PC-3 (cell line): ENCODE measurements at places on chromosomes 4 and X. TPM values are rescaled to one million over a fixed set of nuclear protein-coding genes. Genes with fewer than 3 reads are reported as not detected.

DNA sequence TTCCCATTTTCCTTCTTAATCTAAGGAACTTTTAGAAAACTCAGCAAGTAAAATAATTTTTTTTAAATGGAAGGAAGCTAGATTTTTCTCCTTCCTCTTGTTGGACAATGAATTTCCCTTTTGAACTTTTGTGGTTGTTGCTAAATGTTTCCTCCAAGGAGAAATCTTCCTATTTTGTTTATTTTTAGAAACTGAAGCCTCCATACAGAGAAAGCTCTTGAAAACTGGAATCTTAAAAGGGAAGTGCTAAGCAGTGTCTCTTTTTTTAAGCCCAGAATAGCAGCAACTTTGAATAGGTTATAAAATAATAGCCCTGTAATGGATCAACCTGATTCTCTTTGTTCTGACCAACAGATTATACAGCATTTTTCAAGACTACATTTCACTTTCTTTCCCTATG lies 15.1 kb upstream of the DCLK2 start:
- no peaks in the 10 kb centered on the region for H3K36me3 ChIP-seq
- no peaks in the 10 kb centered on the region for H3K4me1 ChIP-seq
- H3K4me3 ChIP-seq = no peak overlapping the region
- H3K27ac ChIP-seq = no peak overlapping the region
- H3K27me3 ChIP-seq = no peaks in the 10 kb centered on the region
- DNase-seq = no peak

GRCh38 chr4:172207258-172207657 lies 394.1 kb downstream of the GALNTL6 start:
- no peak overlapping the region for H3K4me3 ChIP-seq
- no peak for DNase-seq
- H3K27me3 ChIP-seq = no peaks in the 10 kb centered on the region; the same call in 1 of the 2 replicates
- H3K27ac ChIP-seq = no peak overlapping the region

- H3K36me3 ChIP-seq = peaks cover 26% of the 10 kb centered on the region
- no peak for DNase-seq
- H3K27me3 ChIP-seq = no peaks in the 10 kb centered on the region
- H3K4me1 ChIP-seq = peaks cover 85% of the 10 kb centered on the region
Observed at GRCh38 chrX:45778616-45779015, 577.9 kb upstream of the DIPK2B start.

DNA sequence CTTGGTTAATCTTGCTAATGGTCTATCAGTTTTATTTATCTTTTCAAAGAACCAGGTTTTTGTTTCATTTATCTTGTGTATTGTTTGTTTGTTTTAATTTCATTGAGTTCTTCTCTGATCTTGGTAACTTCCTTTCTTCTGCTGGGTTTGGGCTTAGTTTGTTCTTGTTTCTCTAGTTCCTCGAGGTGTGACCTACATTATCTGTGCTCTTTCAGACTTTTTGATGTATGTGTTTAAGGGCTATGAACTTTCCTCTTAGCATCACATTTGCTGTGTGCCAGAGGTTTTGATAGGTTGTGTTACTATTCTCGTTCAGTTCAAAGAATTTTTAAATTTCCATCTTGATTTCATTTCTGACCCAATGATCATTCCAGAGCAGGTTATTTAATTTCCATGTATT lies 365.4 kb upstream of the GATB start:
- DNase-seq = no peak
- H3K4me1 ChIP-seq = no peaks in the 10 kb centered on the region
- H3K27me3 ChIP-seq = no peaks in the 10 kb centered on the region
- no peak overlapping the region for H3K4me3 ChIP-seq

GRCh38 chr4:150543042-150543441 lies 38.9 kb upstream of the MAB21L2 start:
- no peak overlapping the region for H3K27ac ChIP-seq
- no peaks in the 10 kb centered on the region for H3K36me3 ChIP-seq
- no peaks in the 10 kb centered on the region for H3K27me3 ChIP-seq
- H3K4me3 ChIP-seq = no peak overlapping the region
- no peaks in the 10 kb centered on the region; the same call in 1 of the 2 replicates for H3K4me1 ChIP-seq
- DNase-seq = no peak

DNA sequence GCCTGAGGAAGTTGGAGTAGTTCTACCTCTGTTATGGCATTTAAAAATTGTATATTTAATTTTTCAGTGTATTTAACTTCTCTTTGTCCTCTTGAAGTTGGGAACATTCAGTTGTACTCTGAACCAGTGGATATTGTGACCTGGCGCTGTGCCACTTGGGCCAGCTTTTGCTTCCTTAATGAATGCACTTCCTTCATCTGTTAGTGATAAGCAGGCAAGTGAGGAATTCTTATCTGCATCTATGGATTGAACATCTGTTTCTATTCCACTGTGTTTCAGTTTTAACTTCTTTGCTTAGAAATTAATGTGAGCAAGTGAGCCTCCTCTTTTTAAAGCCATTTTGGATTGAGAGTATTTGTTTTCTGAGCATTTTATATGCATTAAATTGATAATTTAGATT lies 128.3 kb downstream of the UCHL1 start:
- no peak overlapping the region for H3K27ac ChIP-seq
- no peaks in the 10 kb centered on the region for H3K36me3 ChIP-seq

DNA sequence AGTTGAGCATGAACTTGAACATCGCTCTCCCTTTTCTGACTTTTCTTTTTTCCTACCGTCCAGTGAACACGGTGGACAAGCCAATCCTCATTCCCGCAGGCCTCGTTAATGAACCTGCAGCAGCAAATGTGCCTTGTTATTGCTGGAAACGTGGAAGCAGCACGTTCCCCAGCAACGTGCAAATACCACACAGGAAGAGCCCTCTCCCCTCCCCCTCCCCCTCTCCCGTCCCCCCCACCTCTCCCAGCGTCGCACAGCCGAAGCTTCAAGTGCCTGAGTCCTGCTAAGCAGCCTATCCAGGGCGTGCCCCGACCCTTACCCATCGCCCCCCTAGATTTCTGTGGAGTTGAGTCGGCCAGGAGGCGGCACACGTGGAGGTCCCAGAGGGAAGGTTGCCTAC lies 219.9 kb downstream of the BCOR start:
- no peak for DNase-seq
- no peaks in the 10 kb centered on the region for H3K27me3 ChIP-seq
- H3K4me1 ChIP-seq = peaks cover 14% of the 10 kb centered on the region; the same call in 1 of the 2 replicates
- H3K27ac ChIP-seq = no peak overlapping the region

GRCh38 chr4:48777739-48778138 lies 2.3 kb downstream of the FRYL start:
- DNase-seq = peak; percentile 8
- H3K27ac ChIP-seq = peak overlapping the region; percentile 29

GRCh38 chr4:128311659-128312403 lies 24.2 kb upstream of the PGRMC2 start:
- H3K4me1 ChIP-seq = no peaks in the 10 kb centered on the region
- DNase-seq = peak; percentile 45
- no peaks in the 10 kb centered on the region for H3K27me3 ChIP-seq
- no peak overlapping the region for H3K4me3 ChIP-seq

DNA sequence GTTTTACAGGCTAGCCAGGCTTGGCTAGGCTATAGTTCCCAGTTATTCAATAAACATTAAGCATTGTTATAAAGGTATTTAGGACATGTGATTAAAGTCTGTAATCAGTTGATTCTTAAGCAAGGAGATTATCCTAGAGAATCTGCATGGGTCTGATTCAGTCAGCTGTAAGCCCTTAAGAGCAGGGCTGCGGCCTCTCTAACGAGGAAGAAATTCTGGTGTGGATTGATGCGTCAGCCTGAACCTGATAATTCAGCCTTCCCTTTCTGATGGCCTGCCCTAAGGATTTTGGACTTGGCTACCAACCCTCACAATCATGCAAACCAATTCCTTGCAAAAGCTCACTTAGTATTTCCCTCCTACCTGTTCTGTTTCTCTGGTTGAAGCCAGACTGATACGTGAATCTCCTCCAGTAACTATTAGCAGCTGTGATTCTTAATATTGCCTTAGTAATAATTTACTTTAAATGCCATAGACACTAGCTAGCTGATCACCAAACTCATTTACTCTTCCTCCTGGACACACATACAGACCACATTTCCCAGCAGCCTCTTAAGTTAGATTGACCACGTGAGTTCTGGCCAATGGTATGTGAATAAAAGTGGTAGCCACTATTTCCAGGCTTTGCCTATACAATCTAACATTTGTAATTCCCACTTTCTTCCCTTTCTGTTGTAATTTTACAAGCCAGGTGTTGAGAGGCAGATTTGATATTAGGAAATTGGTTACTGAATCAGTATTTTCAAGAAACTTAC lies 678.0 kb upstream of the INTU start:
- H3K4me1 ChIP-seq = no peaks in the 10 kb centered on the region
- H3K27me3 ChIP-seq = no peaks in the 10 kb centered on the region
- no peak overlapping the region for H3K4me3 ChIP-seq
- no peak overlapping the region for H3K27ac ChIP-seq
- no peaks in the 10 kb centered on the region for H3K36me3 ChIP-seq

FAT4 gene
- total RNA-seq = 0.95 and 1.4 TPM in 2 replicates

AMBN gene
- not detected in 2 replicates for total RNA-seq

NUP62CL gene
- 4.8 and 9.9 TPM in 2 replicates for total RNA-seq

CSN2 gene
- total RNA-seq = not detected in 2 replicates
